Myocyte (in vitro differentiated cells): ENCODE measurements at places on chromosomes 1 and 21. TPM values are rescaled to one million over a fixed set of nuclear protein-coding genes. Genes with fewer than 3 reads are reported as not detected.

GRCh38 chr1:19345391-19345790 is 33.3 kb downstream of the SLC66A1 start:
- DNase-seq, result peak; percentile 13

DNA sequence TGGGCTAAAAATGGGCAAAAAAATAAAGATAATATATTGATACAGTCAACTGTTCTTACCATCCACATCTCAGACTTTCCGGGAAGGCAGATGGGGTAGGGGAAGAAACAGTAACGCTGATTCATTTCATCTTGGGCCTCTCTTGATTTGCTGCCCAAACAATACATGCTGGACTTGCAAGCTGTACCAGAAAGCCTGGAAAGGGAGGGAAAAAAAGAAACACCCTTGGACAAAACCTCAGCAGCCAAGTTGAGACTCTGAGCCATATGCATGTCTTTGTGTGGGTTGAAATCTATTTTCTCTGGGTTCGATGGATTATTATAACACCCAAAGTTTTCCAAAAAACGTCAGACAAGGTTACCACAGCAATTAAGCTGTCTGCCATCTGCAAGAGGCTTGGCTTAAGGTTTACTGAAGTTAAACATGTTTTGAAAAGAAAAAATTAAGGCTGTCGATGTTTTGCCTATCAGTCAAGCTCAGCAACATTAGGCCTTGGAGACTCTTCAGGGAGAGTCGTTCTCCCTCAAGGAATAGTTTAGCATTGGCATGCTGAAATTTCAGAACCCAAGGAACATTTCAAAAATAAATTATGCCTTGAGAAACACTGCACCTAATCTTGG is 71.2 kb downstream of the PSMG1 start:
- DNase-seq, result no peak

DNA sequence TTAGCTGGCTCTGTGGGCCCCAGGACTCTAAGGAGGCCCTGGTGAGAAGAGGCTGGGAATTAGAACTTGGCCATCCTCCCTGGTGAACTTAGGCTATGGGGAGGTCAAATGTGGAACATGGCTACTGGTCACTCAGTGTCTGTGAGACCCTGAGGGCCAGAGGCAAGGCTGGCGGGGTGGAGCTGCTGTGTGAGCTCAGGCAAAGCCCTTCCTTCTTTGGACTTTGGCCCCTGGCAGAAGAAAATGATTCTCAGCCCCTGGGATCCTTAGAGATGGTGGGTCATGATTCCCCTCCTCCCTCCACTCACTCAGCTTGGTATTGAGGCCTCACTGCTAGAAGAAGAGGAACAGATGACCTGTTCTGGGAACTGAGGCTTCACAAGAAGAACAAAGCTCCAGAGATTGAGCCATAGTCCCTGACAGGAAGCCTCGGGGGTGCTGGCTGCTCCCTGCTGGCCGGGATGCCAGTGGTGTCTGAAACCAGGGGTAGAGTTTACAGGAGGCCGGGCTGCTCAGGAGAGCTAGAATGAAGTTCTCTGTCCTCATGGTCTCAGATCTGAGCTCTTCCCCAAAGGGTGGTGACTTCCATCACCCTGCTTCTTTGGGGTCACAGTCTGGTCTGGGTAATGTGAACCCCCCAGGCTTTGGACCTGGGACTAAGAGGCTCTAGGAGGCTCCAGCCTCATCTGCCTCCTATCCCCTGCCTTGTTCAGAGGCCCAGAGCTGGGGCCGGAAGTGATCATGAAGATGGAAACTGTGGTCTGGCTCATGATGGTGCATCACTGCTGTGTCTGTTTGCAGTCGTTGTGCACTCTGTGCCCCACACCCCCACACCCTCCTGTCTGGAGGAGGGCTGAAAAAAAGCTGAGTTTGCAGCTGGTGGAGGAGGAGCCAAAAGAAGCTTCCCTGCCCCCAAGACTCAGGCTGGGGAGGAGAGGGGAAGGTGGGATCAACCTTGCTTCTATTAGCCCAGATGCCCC is 905 bp downstream of the BTBD19 start:
- DNase-seq, result peak; percentile 68

DNA sequence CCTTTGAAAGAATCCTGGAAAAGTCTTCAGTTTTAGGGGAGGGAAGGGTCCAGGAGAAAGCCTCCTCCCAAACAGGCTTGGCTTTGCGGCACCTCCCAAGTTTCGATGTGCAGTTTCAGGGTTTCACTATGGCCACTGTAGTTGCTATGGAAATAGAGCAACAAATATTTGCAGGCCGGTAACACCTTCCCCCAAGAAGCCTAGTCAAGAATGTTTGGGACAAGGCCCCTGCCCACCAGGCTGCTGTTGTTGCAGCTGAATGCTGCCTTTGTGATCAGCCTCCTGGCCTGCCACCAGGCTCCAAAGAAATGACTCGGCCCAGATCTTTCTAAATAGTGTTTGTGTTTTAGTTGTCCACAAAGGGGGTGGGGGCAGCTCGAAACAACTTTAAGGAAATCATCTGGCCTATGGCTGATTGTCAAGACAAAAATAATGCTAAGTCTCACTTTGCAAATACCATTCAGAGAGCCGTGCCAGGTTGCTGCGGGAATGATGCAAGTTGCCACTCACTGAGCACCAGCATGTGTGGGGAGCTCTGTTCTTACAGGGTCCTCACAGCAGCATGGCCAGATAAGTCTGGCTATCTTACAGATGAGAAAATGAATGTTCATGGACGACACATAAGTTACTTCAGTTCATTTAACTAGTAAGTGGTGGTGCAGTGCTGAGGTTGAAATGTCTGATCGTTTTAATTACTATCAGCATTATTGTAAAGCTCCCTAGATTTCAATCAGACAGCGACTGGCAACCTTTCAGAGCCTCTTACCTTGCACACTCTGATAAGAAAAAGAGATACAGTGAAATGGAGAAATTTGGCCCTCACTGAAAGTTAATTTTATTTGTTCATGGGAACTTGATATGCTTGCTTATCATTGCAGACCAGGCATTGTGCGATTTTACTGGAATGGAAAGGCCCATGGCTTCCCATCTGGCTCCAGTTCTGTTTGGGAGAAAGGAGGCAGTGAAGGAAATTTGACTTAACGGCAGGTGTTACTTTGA is 91.2 kb upstream of the JUN start:
- DNase-seq, result peak; percentile 47

DNA sequence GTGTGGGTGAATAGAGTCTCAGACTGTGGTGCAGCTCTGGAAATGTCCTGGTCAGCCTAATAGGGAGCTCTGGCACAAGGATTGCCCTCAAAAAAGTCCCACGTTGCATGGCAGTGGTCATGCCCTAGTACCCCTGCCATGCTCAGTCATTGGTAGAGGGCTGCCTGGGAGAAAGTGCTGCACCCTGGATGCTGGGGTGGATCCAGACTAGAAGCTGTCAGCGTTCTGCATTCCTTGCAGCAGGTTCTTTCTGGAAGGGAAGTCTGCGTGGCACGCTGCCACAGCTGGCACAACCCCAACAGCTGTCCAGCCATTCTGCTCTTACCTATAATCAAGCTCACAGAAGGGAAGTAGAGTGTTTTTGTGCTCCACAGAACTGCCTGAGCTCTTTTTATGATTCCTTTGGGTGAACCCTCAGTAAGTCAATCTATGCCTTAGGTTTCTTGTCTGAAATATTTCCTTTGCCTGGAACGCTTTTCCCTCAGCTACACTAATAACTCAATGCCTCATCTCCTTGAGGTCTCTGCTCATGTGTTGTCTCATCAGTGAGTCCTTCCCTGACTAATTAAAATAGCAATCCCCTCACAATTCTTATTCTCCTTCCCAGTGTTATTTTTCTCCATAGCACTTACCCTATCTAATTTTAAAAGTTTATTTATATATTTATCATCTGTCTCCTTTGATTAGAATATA is 61.5 kb upstream of the JAK1 start:
- peak; percentile 24 for DNase-seq

DNA sequence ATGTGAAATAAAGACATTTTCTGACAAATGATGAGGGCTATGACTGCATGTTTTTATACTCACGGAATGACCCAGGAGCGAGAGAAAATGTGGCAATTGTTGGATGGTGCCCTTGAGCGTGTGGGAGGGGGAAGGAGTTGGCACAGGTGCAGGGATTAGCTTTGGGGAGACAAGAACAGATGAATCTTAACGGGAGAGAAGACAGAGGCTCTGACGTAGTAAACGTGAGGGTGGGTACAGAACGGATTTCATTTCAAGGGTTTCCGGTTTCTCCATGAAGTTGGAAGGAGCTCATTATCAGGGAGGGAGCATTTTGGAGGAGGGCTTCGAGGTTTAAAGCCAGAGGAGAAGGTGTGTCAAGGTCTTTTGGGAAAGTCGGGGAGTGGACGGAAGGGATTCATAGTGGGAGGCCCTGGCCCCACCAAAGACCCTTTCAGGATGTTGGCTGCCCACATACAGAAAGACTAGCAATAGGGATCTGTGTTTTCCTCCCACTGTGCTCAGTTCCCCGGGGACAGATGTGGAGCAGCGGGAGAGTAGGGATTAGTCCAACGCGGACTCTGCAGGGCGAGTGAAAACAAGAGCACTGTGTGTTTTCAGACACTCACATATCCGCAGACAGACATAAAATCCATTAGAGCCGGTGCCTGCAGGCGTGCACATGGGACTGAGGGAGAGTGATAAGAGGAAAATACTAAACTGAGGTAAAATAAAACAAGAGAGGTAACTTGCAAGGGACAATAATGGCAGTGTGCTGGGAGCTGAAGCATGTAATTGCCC is 584.1 kb downstream of the AJAP1 start:
- no peak for DNase-seq

SLAMF6 gene
- not detected in 2 replicates for total RNA-seq

SLC1A7 gene
- 0.21 and 0.29 TPM in 2 replicates for total RNA-seq

LCE3D gene
- total RNA-seq, result not detected in 2 replicates

FCRL1 gene
- total RNA-seq, result not detected in 2 replicates

SYT14 gene
- total RNA-seq, result 6.8 and 11.3 TPM in 2 replicates

VHLL gene
- not detected in 2 replicates for total RNA-seq
